PC-3 (cell line): ENCODE measurements at places on chromosomes 3 and 15. TPM values are rescaled to one million over a fixed set of nuclear protein-coding genes. Genes with fewer than 3 reads are reported as not detected.
A peak's percentile ranks its signal among the peaks of the same experiment; 100 is the strongest.

GRCh38 chr3:155462672-155463071, 169.2 kb upstream of the STRIT1 start:
- no peak overlapping the region for H3K27ac ChIP-seq
- no peaks in the 10 kb centered on the region for H3K27me3 ChIP-seq
- H3K4me3 ChIP-seq = no peak overlapping the region
- no peaks in the 10 kb centered on the region for H3K4me1 ChIP-seq
- no peaks in the 10 kb centered on the region for H3K36me3 ChIP-seq

GRCh38 chr3:10594915-10595314, 89.5 kb upstream of the ATP2B2 start:
- no peaks in the 10 kb centered on the region for H3K4me1 ChIP-seq
- peak; percentile 70 for DNase-seq
- no peak overlapping the region for H3K4me3 ChIP-seq
- H3K36me3 ChIP-seq = no peaks in the 10 kb centered on the region
- H3K27ac ChIP-seq = no peak overlapping the region

GRCh38 chr3:105559856-105560255, 193.1 kb downstream of the ALCAM start:
- peaks cover 9% of the 10 kb centered on the region; the same call in 1 of the 2 replicates for H3K36me3 ChIP-seq
- no peaks in the 10 kb centered on the region for H3K4me1 ChIP-seq
- no peak overlapping the region for H3K27ac ChIP-seq
- H3K4me3 ChIP-seq = no peak overlapping the region
- no peak for DNase-seq

The ARHGEF26 gene
- total RNA-seq = 4.7 and 5.0 TPM in 2 replicates
